ENCODE measurements at places on chromosomes 11 and 22.

DNA sequence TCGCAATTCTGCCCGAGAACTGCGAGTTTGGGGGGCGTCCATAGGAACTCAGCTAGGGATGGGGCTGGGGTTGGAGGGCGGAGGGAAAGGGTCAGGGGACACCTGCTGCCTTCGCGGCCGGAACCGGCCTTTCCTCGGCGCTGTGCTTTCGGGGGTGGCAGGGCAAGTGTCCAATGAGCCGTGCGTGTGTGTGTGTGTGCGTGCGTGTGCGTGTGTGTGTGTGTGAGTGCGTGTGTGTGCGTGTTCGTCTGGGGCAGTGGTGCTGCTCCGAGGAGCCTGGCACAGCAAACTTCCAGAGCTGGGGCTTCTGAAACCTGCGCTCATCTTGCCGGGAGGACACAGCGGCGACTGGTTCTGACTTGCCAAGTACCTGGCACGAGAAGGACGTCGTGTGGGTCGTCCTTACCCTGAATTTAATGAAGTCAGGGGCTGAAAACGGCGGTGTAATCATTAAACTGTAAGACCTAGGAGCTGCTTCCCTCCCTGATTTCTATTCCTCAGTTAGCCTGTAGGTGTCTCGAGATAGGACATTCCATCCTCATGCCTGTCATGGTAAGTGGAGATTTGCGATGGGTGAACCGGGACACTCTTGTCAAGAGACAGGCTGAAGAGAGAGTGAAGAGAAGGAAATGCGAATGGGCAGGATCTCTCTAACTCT, 27.0 kb upstream of the AMOTL1 start:
- no peak for DNase-seq

DNA sequence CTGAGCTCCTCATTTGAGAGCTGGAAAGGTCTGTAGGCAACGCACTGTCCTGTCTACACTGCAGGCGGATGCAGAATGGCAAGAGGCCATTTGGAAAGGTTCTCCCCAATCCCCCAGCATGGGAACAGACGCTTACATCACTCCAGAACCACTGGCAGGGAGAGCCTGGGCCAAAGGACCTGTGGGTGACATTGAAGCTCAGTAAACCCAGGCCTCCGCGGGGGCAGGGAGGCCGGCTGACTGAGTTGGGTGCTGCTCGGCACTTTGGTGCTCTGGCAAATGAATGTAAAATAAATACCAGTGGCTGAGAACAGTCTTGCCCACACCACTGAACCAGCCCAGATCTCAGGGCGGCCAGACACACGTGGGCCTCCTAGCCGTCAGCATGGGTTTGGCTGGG, 22.4 kb downstream of the TOM1 start:
- DNase-seq: no peak

DNA sequence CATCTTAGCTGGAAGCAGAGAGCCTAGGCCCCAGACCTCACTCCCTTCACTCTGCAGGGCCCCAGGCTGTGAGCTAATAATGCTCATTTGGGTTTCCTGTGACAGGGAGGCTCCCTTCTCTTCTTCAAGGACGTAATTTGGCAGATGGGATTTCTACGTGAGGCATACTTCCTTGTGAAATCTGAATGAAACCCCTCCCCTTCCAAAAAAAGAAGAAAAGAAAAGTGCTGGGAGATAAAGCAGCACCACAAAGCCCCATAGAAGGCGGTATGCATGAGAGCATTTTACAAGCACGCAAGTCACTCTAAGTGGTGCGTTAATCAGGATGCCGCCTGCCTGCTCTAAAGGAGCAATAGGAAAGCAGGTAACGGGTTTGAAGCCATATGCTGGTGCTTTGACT, 5.7 kb downstream of the P2RX3 start:
- DNase-seq: no peak

- DNase-seq: no peak
Observed at GRCh38 chr11:63769042-63769713, 603 bp upstream of the ZFTA start.

Data from thoracic aorta (tissue), 2 donors.